ENCODE measurements at places on chromosomes 12 and 14.

DNA sequence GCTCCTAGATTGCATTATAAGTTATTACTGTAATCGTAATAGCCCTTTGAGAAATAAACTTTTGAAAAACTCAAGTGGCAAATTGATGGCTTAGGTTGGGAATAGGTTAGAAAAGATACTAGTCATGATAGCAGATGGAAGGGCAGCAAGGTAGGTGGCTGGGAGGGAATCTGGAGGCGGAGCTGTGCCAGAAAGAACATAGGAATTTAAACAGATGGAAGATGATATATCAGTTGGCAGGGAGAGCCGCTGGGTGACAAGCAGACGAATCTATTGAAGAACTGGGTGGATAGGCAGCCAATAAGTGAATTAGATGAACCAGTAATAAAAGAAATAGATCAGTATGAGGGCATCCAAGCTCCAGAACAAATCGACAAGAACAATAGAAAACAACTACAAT lies 142.1 kb downstream of the CNTN1 start:
- DNase-seq, result no peak

DNA sequence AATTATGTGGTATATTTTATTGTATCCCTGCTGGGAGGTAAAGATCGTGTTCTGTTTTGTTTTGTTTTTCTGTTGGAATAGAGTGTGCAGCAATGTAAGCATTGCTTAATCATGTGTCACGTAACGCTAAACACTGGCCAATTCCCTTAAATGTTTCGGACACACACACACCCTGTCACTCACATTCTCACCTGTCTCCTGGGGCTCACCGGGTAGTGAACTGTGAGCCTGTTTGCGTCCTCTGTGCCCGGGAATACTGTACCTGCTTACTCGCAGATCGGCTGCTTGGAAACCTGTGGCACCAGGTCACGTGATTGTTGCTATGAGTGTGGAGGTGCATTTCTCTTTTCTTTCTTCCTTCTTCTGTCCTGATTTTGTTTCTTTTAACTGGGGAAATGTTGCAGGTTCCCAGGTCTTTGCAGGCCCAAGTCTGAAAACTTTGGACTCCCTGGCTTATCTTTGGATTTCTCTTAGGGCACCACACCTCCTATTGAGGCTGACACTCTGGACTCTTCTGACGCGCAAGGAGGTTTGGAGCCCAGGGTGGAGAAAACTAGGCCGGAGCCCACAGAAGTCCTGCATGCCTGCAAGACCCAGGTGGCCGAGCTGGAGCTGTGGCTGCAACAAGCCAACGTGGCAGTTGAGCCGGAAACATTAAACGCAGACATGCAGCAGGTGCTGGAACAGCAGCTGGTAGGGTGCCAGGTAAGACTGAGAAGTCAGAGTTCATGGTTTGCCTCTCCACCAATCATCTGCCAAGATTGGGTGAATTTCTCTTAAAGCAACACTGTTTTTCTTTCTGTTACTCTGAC lies 181.1 kb downstream of the ESR2 start:
- no peak for DNase-seq

GRCh38 chr12:27076468-27076867 lies 5.9 kb downstream of the C12orf71 start:
- DNase-seq, result no peak

DNA sequence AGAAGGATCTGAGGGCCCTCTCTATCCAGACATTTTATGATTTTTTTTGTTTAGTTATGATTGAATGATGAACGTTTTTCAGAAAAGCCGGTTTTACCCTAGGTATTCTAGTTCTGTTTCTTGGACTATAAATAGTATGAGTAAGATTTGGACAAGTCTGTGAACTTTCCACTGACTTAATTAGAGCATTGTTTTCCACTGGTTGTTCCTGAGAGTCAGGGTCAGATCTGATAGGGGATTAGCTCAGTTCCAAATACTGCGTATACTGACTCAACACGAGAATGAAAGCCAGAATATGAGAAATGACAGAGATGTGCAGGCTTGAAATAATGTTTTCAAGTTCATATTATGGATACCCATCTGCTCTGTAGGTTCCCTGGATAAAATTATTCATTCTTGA lies 361.6 kb downstream of the AEBP2 start:
- DNase-seq, result no peak

GRCh38 chr12:76375470-76375869 lies 27.3 kb upstream of the BBS10 start:
- DNase-seq, result no peak

GRCh38 chr14:57831981-57832380 lies 33.9 kb downstream of the SLC35F4 start:
- DNase-seq, result no peak

DNA sequence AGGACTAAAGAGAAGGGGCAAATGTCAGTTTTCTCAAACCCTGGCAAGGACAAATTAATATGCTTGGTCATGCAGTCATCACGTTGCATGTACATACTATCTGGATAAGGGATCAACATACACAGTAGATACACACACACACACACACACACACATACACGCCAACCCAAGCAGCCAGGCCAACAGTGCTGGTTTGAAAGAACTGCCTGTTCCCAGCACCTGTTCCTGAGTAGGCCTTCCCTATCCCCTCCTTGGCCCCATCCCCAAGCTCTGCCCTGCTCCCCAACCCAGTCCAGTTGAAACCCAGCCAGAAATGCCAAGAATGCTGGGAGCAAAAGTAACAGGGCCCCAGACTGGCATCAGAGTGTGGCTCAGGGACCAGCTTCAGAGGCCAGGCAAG lies 4.4 kb downstream of the ITGA7 start:
- no peak for DNase-seq

GRCh38 chr14:70011098-70011497 lies 131.9 kb downstream of the SMOC1 start:
- DNase-seq, result no peak

DNA sequence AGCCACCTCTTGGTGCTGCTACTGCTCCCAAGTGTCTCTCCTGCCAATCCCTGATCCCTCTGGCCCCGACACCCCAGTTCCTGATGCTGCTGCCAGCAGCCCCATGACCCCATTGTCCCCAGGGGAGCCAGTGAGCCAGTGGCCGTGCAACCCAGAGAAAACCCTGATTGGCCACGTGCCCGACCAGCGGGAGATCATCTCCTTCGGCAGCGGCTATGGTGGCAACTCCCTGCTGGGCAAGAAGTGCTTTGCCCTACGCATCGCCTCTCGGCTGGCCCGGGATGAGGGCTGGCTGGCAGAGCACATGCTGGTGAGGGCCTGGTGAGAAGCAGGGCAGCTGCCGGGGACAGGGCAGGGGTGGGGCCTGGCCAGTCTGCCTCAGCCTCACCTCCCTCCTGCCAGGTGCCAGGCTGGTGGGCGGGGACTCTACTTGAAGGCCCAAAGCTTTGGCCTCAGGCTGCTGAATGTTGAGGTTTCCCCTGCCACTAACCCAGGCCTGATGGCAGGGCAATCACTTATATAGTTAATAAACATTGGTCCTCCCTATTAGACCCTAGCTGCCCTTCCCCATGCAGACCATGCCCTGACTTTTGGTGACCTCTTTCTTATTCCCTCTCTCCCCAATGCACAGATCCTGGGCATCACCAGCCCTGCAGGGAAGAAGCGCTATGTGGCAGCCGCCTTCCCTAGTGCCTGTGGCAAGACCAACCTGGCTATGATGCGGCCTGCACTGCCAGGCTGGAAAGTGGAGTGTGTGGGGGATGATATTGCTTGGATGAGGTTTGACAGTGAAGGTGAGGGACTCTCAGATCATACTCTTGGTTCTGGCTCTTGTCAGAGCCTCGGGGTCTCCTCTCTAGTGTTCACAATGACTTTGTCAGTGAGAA lies 5.1 kb downstream of the PCK2 start:
- DNase-seq, result no peak

GRCh38 chr14:64400829-64401459 lies 12.8 kb downstream of the MTHFD1 start:
- DNase-seq, result no peak

- DNase-seq, result no peak
Observed at GRCh38 chr14:51392416-51392815, 152.4 kb downstream of the TMX1 start.

DNA sequence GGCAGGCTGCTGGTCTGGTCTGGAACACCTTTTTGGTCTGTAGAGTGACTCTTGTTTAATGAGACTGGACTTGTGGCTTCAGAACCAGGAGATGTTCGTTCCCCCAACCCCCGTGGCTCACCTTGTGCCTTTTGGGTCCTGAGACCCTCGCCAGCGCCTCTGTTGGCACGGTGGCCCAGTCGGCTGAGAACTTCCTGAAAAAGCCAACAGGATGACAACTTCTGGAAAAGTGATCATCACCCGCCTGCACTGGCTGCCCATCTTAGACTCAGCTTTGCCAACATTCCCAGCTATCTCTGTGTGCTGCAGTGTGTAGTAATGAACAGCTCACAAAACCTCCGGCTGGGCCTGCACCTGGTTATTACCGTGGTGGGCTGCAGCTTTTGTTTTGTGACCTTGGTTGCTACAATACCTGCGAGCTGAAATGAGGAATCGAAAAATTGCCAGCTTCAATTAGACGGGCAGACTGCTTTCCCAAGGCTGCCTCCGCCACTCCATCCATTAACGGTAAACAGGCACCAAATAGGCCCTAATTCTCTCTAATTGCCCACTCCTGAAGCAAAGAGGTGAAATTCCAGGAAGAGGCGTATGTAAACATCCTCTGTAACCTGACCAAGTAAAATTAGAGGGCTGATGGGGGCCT lies 16.0 kb downstream of the MEG3 start:
- DNase-seq, result no peak
